T47D (cell line): ENCODE measurements at places on chromosomes 5 and 9.
A peak's percentile ranks its signal among the peaks of the same experiment; 100 is the strongest.

DNA sequence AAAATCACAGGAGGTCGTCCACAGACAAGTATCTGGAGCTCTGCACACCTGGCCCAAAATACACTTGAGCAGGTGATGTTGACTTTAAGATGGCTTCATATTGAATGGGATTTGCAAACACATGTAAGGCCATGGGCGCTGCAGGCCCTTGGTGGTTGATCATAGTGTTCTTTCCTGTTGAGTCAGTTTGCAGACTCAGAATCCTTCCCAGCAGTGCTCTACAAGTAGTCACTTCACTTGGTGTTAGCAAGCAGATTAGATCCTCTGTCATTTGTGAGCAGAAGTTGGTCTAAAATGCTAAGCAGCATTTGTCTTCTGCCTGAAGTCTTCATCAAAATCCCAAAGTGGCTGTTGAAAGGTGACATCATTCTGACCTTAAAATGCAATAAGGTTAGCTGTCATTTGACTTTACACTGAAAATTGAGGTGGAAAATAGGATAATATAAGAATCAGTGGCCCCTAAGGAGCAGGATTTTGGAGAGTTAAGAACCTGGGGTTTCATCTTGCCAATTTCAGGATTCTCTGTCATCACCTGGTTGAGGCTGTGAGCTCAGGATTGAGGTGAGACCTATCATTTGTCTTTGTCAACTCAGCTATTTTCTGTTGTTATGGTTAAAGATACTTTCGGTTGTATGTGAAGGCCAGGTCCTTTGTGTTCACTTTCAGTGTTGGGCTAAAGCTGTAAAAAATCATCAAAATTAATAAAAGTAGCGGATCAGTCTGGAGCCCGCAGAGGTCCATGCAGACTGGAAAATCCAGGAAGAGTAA is 114.5 kb downstream of the LRRC70 start:
- DNase-seq, result peak; percentile 9

GRCh38 chr9:99037769-99038483 is 67.0 kb upstream of the TGFBR1 start:
- no peak for DNase-seq

DNA sequence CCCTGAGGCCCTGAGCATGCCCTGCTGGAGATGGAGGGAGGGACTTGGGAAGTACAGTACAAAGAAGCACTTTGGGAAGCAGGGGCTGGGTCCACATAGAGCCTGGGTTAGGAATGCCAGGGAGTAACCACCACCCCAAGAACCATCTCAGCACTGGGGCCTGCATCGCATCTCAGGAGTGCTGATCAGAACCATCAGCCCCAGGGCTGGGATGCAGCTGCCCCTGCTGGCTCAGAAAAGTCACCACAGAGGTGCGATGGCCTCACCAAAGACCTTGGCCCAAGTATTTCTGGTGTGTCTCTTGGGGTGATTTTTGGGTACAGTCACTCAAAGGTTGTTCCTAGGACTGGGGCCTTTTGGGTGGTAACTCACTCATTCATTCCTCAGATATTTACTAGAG is 236.8 kb upstream of the MVB12B start:
- no peak for DNase-seq

DNA sequence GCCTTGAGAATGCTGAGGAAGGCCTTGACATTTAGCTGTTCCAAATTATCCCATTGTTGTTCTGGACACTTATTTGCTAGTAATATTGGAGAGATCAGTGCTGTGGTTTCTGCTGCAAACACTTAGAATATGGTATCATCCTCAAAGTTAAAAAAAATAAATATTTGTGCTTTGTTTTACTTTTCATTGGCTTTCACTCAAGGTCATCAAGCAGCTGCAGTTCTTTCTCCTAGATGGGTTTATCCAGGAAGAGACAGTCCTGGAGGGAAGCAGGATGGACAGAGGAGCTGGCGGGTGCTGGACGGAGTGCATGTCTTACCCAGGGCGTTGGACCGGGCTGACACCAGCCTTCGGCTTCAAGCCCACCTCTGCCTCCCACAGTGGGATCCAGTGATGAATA is 193.6 kb downstream of the MTRR start:
- DNase-seq, result no peak

DNA sequence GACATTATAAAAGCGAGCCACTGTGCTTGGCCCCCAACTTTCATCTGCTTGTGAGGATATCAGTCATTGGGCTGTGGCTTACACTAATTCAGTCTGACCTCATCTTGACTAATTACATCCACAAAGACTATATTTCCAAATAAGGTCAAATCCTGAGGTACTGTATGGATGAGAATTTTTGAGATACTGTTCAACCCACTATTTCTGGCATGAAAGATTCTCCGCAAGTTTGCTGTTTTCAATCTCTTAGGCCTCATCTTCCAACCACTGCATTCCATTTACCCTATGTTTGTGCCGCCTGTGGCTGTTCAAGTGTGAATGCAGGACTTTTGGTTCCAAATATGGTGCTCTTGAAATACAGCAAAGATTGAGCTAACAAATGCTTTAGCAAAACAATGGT is 400.9 kb upstream of the SGCD start:
- DNase-seq, result no peak

- DNase-seq, result no peak
These were observed 83.3 kb upstream of the NEK6 start for GRCh38 chr9:124174433-124174832.

GRCh38 chr5:159319832-159320231 is 10.5 kb downstream of the IL12B start:
- DNase-seq, result no peak

- no peak for DNase-seq
These were observed 16.3 kb upstream of the FYB1 start for GRCh38 chr5:39235648-39236047.

- no peak for DNase-seq
These were observed 276.9 kb downstream of the CDH9 start for GRCh38 chr5:26761446-26761845.

GRCh38 chr5:547086-547924 is 23.1 kb upstream of the SLC9A3 start:
- DNase-seq, result peak; percentile 63

DNA sequence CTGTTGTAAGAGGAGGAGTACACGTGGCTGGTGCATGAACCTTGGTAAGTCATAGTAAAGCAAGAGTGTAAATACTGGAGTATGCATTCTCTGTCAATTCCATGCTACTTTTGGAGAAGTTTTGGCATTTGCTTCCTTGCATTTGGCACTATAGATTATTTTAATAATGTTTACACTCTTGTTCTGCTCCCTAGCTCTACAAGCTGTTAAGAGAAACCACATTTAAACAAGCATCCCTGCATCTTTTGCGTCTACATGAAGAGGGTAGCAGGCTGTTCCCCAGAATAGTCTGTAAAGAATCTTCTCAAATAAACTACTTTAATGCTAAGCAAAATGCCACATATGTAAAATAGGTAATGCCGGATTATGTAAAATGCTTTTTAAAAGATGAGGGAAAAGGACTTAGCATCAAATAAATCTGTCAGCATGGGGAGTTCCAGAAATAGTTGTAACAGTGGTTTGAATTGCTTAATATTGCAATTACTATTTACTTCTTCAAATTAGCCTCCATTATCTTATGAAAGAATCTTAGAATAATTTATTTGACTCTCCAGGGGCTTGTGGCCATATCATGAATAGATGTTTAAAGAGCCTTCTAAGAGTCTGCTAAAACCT is 2127.3 kb upstream of the WWC1 start:
- DNase-seq, result no peak

- DNase-seq, result no peak
These were observed 493.6 kb upstream of the RIOK2 start for GRCh38 chr5:97676608-97677007.

DNA sequence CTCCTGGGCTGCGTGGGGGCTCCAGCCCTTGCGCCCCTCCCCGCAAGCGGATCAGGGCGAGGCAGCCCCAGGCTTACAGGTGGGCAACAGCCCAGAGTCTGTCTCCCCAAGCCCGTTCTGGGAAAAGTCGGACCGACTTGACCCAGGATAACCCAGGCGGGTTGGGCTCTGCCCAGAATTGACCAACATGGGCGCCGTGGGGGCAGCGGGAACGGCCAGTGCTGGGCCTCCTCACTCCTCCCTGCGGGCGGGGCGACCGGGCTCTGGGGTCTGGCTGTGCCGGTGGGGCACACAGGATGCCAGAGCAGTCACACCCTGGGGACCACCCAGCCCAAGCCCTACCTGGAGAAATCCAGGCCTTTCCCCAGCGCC is 15.3 kb upstream of the SYNPO start:
- DNase-seq, result no peak

GRCh38 chr9:110214090-110214489 is 6.1 kb upstream of the C9orf152 start:
- DNase-seq, result peak; percentile 49

GRCh38 chr9:113516840-113517577 is 53.5 kb downstream of the RGS3 start:
- no peak for DNase-seq

- no peak for DNase-seq
These were observed 321.5 kb upstream of the TRPM3 start for GRCh38 chr9:71442937-71443336.

- no peak for DNase-seq
These were observed 71.8 kb upstream of the LHFPL2 start for GRCh38 chr5:78720227-78720985.

GRCh38 chr9:9949368-9949767 is 663.4 kb downstream of the PTPRD start:
- no peak for DNase-seq

DNA sequence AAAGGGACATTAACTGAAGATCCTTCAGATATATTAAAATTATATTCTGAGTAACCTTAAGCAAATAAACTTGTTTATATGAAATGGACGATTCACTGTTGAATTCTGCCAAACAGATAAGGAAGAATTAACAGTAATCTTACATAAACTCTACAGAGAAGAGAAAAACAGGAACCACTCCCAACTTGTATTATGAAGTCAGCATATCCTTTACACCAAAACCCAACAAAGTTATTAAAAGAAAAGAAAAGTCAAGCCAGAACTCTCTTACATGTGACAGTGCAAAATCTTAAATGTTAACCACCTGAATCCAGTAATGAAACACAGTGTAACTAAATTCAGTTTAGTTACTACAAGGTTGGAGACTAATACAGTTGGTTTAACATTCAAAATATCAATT is 185.8 kb downstream of the DEPDC1B start:
- DNase-seq, result no peak

- DNase-seq, result no peak
These were observed 25.9 kb downstream of the HOMER1 start for GRCh38 chr5:79488058-79488457.

DNA sequence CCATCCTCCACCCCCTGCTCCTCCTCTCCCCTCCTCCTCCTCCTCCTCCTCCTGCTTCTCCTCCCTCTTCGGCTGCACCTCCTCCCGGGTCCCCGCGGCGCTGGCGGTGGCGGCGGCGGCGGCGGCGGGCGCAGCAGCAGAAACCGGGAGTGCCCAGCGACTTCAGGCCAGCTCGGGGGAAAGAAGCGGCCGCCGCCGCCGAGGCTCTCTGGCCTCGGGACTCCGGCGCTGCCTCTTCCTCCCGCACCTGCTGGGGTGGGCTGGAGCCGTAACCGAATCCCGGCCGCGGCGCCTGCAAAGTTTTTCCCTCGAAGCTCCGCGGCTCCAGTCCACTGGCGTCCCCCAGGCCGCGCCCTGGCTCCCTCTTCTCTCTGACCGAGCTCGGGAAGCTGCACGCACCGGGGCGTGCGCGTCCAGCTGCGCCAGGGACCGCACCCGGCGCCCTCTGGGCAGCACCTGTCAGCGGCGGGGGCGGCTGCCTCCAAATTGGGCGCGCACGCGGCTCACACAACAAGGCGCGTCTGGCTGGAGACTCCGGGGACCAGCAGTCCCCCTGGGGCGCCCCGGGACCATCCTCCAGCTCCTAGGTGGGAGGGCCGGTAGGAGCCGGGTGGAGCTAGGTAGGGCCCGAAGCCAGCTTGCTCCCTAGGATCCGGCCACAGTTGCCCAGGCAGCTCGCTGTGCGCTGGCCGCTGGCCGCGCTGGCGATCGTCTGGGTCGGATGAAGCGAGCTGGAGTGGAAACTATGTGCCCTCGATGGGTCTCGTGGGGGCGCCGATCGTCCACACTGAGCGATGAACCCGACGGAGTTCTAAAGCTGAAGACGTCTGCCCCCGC is at the start of gene MCTP1:
MCTP1 (minus strand) TSS at position 523 of the 837 bp plus-strand sequence.
- DNase-seq, result peak; percentile 52

DNA sequence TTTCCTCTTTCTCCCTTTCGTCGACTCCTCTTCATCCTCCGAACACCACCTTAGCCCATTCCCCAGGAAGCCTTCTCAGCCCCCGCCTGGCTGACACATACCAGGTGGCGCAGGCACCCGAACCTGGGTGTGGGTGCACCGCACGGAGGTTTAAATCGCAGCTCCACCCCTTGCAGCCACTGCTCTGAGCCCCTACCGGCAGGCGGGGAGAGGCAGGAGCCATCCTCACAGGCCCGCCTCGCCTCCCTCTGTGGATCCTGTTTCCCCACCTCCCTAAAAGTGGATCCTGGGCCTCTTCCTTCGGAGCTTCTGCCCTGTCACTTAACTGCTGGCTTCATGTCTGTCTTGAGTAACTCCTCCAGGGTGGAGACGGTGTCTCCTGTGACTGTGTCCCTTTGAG is 110.7 kb downstream of the OLFM1 start:
- DNase-seq, result no peak

- no peak for DNase-seq
These were observed 45.8 kb downstream of the MEF2C start for GRCh38 chr5:88837222-88837621.

DNA sequence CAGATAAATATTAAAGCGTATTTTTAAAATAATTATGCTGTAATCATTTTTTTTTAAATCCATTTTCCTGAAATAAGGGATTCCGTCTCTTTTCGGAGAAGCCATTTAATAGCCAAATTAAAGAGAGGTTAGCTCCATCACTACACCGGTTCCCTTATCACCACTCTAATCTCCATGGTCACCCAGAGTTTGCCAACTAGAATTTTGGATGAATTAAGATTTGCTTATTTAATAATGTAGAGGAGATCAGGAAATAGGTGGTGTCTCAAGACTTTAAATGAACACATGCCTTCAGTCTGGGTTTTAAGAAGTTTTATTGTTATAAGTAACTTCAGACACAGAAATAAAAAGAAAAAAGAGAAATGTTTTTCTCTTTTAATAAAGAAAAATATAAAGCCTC is 151.7 kb downstream of the TTC39B start:
- no peak for DNase-seq

DNA sequence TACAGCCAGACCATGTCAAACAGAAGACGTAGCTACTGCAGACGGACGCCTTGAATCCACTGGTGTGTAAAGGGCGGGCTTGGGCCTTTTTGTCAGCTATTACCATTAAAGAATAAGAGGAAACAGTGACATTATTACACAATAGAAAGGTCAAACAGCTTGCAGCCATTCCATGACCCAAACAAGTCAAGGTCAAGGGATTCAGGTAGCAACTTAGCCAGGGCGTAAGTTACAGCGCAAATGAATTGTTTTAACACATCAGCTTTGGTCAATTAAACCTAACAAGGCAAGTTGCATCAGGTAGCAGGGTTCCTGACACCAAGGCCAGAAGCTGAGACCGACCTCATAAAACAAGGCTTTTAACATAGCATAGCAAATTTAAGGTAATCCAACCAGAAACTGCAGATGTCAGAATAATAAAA is 15.3 kb downstream of the NFIB start:
- DNase-seq, result no peak
